ENCODE measurements at places on chromosomes 16 and 17.
A peak's percentile ranks its signal among the peaks of the same experiment; 100 is the strongest.

- DNase-seq: no peak
Observed at GRCh38 chr17:39822051-39822451, 42.1 kb downstream of the IKZF3 start.

DNA sequence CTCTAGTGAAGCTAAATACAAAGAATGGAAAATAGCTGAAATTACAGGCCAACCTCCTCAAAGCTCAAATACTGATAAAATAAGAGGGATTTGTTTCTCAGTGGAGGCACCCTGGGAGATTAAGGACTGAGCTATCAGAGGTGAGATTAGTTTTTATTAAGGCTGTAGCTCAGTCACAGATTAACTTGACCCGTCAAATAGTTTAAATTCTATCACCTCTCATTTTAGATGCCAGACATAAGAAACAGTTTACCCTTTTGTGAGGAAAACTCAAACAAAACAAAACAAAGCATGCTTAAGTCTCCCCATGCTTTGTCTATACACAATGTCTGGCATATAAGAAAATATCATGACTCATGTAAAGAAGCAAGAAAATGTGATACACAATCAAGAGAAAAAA, 208.3 kb upstream of the PMFBP1 start:
- no peak for DNase-seq

- no peak for DNase-seq
Observed at GRCh38 chr17:44115585-44116415, 7.6 kb downstream of the HDAC5 start.

DNA sequence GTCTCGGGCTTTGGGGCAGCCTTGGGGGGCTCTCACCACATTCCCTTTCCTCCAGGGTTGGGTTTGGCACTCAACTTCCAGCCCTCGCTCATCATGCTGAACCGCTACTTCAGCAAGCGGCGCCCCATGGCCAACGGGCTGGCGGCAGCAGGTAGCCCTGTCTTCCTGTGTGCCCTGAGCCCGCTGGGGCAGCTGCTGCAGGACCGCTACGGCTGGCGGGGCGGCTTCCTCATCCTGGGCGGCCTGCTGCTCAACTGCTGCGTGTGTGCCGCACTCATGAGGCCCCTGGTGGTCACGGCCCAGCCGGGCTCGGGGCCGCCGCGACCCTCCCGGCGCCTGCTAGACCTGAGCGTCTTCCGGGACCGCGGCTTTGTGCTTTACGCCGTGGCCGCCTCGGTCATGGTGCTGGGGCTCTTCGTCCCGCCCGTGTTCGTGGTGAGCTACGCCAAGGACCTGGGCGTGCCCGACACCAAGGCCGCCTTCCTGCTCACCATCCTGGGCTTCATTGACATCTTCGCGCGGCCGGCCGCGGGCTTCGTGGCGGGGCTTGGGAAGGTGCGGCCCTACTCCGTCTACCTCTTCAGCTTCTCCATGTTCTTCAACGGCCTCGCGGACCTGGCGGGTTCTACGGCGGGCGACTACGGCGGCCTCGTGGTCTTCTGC, 8.4 kb downstream of the SLC16A3 start:
- DNase-seq: no peak

DNA sequence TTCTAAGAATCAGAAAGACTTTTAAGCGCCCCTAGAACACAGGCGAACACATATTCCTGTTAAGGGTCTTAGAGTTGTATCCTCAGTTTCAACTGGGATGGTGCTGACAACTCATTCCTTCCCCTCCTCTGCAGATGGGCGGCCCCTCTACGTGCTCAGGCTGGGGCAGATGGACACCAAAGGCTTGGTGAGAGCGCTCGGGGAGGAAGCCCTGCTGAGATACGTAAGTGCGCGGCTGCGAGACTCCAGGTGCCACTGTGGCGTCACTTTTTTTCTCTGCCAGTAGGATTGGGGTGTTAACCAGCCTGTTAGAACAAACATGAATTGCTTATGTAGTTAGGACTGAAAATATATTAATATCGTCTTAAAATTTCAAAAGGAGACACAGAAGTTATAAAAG, 62.7 kb downstream of the SEC14L1 start:
- no peak for DNase-seq

- DNase-seq: no peak
Observed at GRCh38 chr17:46971647-46972300, 7.3 kb downstream of the RPRML start.

DNA sequence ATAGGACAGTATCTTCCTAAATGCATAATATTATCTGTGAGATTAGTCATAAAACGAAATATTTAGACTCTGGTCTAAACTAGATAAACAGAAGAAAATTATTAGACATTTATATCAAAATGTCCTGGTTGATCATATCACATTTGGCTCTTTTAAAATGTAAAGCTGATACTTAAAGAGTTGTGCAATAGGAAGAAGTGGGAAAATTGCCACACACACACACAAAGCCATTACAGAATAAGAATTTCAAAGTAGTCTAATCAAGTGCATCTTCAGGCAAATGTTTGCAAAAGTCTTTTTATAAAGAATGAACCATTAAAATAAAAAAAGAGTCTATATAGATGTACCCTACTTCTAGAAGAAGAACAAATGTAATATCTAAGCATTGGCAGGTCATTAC, 301.7 kb downstream of the KIF2B start:
- DNase-seq: no peak

DNA sequence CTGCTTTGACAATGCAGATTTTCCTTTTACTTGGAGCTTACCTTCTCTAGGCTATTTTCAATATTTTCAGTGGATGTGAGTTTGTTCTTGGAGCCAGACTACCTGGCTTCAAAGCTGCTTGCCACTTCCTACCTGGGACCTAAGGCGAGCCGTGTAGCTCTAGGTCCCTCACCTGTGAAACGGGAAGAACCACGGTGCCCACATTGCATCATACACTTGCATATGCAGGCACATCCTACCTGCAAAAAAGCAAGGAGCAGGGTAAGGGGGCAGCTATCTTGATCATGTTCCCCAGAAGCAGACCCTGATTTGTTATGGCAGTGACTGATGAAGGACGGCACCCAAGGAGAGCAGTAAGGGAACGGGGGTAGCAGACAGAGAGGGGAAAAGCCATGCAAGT, 27.0 kb upstream of the MPRIP start:
- DNase-seq: no peak

DNA sequence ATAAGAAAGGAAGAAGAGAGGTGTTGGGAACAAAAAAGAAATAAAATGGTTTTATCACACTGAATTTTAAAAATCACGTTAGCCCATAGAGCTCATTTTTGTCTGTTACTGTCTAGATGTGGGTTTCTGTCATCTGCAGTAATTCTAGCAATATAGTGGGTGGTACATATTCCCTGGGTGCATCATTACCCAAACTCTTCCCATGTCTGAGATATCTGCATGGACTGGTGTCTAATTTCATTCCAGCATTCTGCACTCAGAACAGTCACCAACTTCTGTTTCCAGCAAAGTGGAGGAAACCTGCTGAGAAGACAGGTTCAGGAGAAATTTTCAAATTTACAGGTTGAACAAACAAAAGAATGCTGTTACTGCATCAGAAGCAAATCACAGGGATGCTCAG, 263.8 kb downstream of the CDH11 start:
- DNase-seq: no peak

- DNase-seq: no peak
Observed at GRCh38 chr16:50474138-50474537, 74.1 kb upstream of the NKD1 start.

- no peak for DNase-seq
Observed at GRCh38 chr16:79618041-79618691, 17.6 kb upstream of the MAF start.

DNA sequence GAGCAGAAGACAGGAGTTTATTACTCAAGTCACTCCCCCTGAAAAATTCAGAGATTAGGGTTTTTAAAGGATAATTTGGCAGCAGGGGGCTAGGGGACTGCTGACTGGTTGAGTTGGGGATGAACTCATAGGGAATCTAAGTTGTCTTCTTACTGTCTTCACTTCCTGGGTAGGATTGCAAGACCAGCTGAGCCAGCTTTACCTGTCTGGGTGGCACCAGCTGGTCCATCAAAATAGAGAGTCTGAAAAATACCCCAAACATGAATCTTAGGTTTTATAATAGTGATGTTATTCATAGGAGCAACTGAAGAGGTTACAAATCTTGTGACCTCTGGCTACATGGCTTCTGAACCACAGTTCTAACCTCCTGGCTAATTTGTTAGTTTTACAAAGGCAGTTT, 157.9 kb downstream of the PPM1E start:
- DNase-seq: no peak

DNA sequence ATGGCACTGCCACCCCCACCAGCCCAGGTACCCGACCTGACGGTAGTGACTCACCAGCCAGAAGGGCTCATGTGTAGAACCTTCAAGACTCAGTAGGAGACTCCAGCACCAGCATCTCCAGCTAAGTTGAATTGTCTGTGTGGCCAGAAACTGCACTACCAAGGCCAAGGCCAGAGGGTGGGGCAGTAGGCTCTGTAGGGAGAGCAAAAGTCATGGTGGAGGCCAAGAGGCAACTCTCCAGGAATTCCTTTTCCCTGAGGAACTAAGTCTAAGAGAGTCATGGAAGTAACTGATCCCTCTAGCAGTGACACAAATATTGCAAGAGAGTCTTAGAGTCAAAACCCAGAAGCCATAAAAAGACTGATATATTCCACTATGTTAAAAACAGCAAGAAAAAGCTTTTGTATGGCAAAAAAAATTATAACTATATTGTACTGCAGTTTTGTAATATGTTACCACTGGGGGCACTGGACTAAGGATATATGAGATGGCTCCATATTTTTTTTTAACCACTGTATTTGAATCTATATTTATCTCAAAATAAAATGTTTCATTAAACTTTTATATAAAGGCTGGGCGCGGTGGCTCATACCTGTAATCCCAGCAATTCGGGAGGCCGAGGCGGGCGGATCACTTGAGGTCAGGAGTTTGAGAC, 30.2 kb upstream of the GUCY2D start:
- no peak for DNase-seq

DNA sequence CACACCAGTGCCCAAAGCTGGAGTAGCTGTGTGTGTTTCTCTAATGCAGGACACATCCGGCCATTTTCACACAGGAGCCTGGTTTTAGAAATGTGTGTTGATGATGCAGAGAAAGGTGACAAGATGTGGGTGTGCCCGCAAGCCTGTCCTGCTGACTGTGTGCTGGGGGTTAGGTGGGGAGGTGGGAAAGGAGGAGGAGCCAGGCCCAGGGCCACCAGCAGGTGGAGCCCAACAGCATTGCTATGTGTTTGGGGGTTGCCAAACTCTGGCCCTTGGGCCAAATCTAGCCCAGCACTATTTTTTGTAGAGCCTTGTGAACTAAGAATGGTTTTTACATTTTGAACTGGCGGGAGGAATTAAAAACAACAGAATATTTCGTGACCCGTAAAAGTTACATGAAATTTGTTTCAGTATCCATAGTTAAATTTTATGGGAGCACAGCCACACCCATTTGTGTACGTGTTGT, 61.7 kb upstream of the LGALS9 start:
- DNase-seq: no peak

DNA sequence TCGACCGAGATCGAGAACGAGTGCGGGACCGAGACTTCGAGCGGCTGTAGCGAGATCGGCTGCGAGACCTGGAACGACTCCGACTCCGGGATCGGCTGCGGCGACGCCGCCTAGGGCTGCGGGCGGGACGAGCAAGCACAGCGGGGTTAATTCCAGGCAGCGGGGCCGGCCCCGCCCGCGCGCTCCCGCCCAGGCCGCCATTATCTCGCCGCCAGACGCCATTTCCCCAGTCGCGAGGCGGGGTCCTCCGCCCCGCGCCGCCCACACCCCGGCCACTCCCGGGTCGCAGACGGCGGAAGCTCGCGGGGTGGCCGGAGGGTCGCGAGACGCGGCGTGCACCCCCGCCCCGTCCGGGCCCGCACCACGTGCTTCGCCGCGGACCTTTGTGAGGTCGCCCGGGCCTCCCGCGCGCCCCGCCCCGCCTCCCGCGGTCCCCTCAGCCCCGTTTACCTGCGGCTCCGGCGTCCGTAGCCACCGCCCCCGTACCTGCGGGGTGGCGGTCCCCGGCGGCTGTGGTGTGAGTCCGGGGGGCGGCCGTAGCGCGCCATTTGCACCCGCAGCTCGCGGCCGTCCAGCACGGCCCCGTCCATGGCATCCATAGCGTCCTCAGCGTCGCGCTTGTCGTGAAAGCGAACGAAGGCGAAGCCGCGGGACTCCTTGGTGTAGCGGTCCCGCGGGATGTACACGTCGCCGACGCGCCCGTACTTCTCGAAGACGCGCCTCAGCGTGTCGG, 616 bp downstream of the SRSF2 start:
- DNase-seq: peak; percentile 86

DNA sequence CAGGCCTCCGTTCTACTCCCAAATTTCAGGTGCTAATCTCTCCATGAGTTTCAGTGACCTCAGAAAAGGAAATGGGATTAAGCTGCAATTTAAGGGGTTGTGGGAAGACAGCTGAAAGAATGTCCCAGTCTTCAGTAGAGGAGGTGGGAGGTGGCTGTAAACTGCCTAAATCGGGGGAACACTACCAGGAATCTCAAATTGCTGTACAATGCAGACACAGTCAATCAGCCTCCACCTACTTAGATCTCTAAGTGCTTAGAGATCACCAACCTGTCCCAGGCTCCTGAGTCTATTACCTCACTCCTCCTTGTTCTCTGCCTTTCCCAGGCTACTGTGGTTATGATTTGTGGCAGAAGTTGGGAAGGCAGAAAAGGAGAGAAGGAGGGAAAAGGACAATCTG, 8.3 kb upstream of the TBX21 start:
- DNase-seq: no peak

GRCh38 chr16:10949424-10949970, 5.1 kb downstream of the CLEC16A start:
- no peak for DNase-seq

DNA sequence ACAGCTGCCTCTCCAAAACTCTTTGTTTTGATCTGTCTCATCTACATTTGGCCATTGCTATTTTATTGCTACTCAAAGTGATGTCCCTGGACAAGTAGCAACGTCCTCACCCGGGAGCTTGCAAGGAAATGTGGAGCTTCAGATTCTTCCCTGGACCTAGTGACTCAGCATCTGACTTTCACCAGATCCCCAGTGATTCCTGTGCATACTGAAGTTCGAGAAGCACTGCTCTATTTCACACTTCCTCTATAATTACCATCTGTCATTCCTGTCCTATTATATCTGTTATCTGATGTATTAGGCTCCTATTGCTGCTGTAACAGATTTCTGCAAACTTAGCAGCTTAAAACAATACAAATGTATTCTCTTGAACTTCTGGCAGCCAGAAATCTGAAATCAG, 28.5 kb upstream of the VAT1L start:
- DNase-seq: no peak

- DNase-seq: no peak
Observed at GRCh38 chr16:19085679-19086200, 18.3 kb downstream of the COQ7 start.

GRCh38 chr17:37373530-37374159, 2.1 kb upstream of the C17orf78 start:
- peak; percentile 80 for DNase-seq

- DNase-seq: no peak
Observed at GRCh38 chr17:6534846-6535514, 21.4 kb downstream of the PITPNM3 start.

GRCh38 chr17:35809855-35810461, 674 bp downstream of the TAF15 start:
- DNase-seq: no peak

Data from brain (organoid and tissue), 16 donors.